NCI-H345 (cell line): ENCODE measurements at places on chromosomes 7 and 10.

GRCh38 chr10:61108915-61109314 is 164.9 kb upstream of the RHOBTB1 start:
- no peak for DNase-seq

DNA sequence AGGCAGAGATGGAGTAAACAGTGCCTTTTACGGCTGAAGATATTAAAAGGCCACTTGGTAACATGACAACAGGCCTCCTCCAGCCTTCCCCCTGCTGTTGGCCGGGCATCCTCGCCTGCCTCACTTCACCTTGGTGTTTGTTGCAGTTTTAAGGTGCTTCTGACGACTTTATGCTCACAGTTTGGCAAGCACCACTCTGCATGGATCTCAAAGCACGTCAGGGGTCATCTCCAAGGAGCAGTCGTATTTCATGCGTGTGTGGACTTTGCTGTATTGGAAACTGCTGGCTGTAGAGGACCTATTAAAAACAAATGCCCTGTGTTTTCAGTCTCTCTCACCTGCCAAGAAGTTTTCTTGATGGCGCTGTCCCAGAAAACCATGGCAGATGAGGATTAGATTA is 483.1 kb downstream of the RPS24 start:
- no peak for DNase-seq

DNA sequence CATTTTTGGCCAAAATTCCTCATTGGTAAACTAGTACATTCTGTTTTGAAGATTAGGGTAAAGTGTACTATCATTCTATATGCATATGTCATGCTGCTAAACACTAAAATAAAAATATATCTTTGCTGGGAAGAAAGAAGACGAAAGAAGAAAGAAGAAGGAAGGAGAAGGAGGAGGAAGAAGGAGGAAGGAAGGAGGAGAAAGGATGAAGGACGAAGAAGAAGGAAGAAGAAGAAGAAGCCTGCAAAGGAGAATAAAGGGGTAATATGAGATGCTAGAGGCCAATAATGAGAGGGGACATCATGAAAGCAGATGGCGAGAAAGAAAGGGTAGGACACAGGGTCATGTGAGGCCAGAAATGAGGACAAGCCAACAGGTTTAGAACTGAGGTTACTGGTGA is 8.0 kb downstream of the SLC25A13 start:
- DNase-seq = no peak

DNA sequence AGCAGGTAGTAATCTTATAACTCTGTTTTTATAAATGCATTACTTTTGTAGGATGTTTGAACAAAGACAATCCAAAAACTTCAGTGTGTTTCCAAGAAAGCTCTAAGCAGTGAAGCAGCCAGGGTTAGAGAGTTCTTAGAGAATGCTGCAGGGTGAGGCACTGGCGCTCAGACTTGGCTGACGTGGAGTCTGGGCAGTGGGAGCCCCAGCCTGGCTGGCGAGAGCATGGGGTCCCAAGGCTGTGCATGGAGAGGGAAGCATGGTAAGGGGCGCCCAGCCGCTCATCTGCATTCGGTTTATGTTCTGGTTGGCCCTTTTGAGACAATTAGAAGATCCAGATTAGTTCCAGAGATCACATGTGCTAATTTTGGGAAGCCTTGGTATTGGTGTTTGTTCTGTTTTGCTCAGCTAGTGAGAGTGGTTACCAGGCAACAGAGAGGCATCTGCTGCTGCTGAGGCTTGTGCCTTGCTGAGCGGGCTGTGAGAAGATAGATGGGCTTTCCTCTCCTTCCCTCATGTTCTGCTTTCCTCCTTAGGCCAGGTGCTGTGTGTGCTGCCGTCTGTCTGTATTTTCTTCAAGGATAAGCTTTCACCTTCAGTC is 10.3 kb downstream of the SUN1 start:
- DNase-seq = no peak
